ENCODE measurements at places on chromosomes 12 and 14. TPM values are rescaled to one million over a fixed set of nuclear protein-coding genes. Genes with fewer than 3 reads are reported as not detected.

DNA sequence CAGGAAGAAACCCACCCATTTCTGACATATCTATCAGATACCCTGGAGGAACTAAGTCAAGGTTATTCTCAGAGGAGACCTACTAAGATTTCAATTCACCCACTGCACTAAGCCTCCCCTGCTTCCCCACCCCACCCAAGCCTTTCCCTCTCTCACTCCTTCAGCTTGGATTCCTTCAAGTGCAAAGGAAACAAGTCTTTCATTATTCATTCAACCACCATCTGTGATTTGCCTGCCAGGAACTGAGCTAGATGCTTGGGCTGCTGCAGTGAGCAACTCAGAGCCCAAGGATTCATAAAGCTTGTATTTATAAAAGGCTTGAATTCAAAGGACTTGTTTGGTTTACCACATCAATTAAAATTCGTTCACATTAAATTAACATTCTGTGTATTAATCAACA lies 161.3 kb downstream of the GXYLT1 start:
- DNase-seq, result no peak

DNA sequence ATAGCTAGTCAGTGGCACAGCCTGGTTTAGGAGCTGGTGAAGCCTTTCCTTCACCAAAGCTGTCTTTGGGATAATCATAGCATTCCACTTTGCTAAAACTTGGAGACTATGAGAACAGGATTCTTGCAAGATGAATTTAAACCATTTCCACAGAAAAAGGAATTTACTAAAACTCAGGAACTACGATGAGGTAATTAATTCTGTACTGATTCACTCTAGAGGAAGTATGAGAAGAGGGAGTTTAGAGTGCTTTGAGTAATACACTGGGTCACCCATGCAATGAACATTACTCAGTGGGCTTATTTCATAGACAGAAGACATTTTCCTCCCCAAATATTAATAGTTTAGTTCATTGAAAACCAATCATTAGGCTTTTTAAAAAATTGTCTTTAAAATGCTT lies 73.0 kb downstream of the RMST start:
- DNase-seq, result no peak

DNA sequence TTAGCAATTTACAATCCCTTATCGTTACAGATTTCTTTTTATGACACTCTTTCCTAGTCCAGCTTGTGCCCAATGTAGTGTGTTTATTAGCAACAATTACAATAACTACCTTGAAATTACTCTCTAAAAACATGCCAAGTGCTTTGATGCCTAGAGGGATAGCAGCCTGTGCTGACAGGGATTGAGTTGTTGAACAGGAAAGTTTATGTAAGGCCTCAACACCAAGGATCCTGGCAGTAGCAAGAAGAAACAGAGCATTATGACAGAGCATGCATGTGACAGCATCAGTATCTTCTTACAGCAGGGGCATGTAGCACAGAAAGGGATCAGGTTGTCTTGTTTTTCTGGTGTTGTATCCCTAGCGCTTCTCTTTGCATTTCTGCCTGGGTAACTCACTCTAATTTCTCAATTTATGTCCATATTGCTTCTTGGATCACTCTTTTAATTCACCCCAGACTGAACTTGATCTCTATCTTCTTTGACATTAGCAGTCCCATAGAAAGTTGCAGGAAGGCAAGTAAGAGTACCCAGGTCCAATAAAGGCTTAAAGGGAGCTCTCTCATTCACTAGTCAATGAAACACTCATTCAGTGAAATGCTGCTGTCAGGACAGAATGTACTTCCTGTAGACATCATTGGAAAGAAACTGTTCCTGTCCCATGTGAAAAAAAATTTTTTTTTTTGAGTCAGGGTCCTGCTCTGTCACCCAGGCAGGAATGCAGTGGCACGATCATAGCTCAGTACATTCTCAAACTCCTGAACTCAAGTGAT lies 220.0 kb upstream of the GRIP1 start:
- DNase-seq, result no peak

DNA sequence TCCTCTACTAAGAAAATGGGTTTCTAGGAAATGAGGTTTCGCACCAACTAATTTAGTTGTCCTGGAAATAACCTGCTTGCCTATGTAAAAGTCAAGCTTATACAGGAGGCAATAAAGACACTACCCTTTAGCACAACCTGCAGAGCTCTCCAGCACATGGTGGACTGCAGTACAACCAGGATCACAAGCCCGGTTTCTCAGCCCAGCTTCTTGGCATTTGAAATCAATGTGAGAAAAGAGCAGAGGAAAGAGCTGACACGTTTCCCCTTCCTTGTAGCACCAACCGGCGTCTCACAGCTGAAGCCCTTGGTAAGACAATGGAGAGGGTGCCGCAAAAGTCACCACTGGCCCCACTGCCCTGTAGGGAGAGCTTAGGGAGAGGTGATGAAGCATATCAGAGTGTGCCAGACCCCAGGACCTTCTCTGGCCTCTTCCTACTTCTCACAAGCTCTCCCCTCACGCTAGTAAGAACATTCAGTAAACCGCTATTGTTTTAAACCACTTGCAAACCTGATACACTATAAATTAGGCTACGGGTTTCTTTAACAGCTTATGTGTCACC lies 8.6 kb downstream of the SPTLC2 start:
- no peak for DNase-seq

GRCh38 chr12:106733660-106734059 lies 40.8 kb upstream of the RIC8B start:
- peak; percentile 29 for DNase-seq

GRCh38 chr12:40175045-40175444 lies 49.8 kb upstream of the LRRK2 start:
- no peak for DNase-seq

INHBE gene
- polyA plus RNA-seq, result 3.8 TPM

GPX2 gene
- polyA plus RNA-seq, result 0.35 TPM

BEST3 gene
- polyA plus RNA-seq, result 55.5 TPM

TDP1 gene
- polyA plus RNA-seq, result 8.1 TPM
